Endothelial cell of umbilical vein (primary cell): ENCODE measurements at places on chromosomes 1 and 21. TPM values are rescaled to one million over a fixed set of nuclear protein-coding genes. Genes with fewer than 3 reads are reported as not detected.

DNA sequence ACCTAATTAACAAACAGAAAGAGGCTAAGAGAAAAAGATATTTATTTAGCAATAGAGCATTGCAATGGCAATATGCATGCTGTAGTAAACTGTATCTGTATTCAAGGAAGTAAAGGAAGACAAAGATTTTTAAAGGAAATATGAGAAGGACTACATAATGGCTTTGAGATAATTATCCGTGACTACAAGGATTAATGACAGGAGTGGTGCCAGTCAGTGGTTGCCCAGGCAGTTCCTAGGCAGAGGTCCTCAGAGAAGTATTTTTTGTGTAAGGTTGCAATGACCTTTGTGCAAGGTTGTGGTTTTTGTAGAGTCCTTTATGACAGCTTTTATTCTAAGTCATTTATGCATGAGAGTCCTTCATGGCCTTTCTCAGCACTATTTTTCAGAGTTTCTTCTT is 711.1 kb upstream of the CHRM3 start:
- no peak for DNase-seq

DNA sequence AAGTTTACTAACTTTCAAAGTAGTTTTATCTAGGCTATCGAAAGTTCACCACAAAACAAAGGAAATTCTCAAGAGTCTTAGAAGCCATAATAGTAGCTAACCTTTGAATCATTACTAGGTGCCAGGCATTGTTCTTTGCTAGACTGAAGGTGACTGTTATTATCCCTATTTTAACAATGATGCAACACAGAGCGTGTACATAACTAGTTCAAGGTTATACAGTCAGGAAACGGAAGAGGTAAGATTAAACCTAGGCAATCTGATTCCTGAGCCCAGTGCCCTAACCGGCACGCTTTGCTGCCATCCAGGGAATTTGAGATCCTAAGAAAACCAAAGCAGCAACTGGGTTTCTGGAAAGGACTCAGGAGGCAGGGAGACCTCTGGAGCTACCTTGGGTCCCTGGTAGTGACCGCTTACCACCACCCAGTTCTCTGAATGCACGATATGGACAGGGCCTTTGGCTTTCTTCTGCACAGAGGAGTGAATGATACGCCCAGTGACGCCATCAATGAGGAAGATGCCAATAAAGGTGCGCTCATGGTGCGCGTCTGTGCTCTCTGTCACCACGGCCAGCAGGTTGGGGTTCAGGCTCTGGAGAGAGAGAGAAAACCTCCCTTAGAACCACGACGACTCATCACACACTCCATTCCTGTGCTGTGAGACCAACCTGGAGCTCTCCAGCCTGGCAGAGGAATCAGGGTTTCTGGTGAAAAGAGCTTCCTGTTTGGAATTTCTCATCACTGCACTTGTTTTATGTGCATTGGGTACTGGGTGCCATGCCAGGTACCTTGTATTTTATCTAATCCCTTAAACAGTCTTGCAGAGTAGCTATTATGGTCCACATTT is 13.1 kb upstream of the UBR4 start:
- no peak for DNase-seq

- no peak for DNase-seq
Observed at GRCh38 chr21:20418353-20418752, 579.9 kb upstream of the NCAM2 start.

DNA sequence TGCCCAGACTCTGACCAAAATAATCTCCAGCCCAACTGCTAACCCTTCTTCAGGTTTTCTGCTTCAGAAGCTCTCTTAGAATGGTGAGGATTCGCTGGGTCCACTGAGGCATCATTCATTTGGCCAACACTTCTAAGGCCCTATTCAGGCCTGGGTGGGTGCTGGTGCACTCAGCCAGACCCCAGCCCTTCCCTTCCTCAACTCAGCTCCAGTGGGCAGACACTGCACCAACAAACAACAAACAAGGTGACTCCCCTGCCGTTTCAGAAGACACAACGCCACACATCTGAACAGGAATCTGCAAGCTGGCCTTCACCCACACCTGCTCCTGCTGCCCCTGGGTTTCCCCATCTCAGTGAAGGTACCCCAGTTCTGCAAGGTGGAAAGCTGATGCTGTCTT is 6.0 kb downstream of the HEYL start:
- DNase-seq, result no peak

DNA sequence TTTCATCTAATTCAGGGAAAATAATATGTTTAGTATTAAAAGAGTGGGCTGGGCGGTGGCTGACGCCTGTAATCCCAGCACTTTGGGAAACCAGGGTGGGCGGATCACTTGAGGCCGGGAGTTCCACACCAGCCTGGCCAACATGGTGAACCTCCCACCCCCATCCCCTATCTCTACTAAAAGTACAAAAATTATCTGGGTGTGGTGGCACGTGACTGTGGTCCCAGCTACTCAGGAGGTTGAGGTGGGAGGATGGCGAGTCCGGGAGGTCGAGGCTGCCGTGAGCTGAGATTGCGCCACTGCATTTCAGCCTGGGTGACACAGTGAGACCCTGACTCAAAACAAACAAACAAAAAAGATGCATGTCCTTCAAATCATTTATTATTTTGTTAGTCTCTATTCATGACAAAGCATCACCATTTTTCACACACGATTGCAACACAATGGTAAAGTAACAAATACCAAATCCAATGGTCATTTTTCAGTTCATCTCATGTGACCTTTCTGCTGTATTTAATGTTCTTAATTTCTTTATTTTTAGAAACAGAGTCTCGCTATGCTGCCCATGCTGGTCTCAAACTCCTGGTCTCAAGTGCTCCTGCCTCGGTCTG is 1.0 kb downstream of the MSH4 start:
- DNase-seq, result no peak

- no peak for DNase-seq
Observed at GRCh38 chr1:207429963-207430362, 24.2 kb upstream of the CR2 start.

GRCh38 chr1:119429687-119430086 is 14.7 kb downstream of the HSD3B2 start:
- DNase-seq, result no peak

DNA sequence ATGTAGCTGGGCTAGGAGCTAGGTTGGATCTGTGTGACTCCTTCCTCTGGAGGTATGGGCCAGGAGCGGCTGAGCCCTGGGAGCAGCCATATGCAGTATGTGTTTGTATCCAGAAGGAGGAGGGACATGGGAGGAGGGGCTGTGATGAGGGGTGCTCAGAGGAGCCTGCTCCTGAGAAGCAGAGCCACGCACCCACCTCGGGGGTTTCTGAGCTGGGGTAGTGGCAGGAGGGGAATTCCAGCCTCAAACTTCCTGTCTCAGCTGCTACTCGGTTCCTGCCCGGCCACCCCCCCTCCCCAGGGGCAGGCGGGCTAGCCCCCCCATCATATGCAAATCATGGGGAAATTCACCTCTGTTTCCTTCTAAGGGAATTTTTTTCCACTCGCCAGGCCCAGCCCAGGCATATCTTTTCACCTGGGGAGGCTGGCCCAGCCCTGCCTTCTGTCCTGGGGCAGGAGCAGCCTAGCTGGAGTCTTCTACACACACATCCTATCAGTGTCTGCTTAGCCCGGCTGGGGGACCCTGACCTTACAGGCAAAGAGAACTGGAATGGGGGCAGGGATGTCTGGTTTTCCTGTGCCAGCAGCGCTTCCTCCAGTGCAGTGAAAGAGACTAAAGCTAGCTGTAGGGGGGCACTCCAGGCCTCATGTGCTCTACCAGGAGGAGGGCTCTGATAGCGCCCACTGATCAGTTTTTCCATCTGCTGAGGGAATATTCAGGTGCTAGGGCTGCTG is 3.0 kb downstream of the ZC3H12A start:
- peak; percentile 78 for DNase-seq

TDRD10 gene
- 3.9 and 6.1 TPM in 2 replicates for total RNA-seq

CD48 gene
- not detected in 2 replicates for total RNA-seq

PCSK9 gene
- 0.23 and 0.35 TPM in 2 replicates for total RNA-seq

AKNAD1 gene
- not detected in 2 replicates for total RNA-seq

ELOVL1 gene
- 126 and 134 TPM in 2 replicates for total RNA-seq

SLC6A17 gene
- 0.05 TPM in 1 of 2 replicates, not detected in the other for total RNA-seq

PALMD gene
- 137 and 140 TPM in 2 replicates for total RNA-seq

HSD3B1 gene
- not detected in 2 replicates for total RNA-seq

OTUD3 gene
- total RNA-seq, result 8.1 and 10.6 TPM in 2 replicates
